Natural killer cell (primary cell): ENCODE measurements at places on chromosomes 6 and 20. TPM values are rescaled to one million over a fixed set of nuclear protein-coding genes. Genes with fewer than 3 reads are reported as not detected.

GRCh38 chr6:158564243-158565121, 4.6 kb downstream of the TMEM181 start:
- H3K36me3 ChIP-seq, result no peaks in the 10 kb centered on the region
- H3K27ac ChIP-seq, result peak overlapping the region; percentile 75
- H3K4me1 ChIP-seq, result peaks cover 92% of the 10 kb centered on the region
- H3K4me3 ChIP-seq, result no peak overlapping the region
- DNase-seq, result peak; percentile 73
- H3K27me3 ChIP-seq, result no peaks in the 10 kb centered on the region

Gene SOX12
- total RNA-seq, result 2.3 TPM

GRCh38 chr6:39936857-39937256, 2.6 kb upstream of the MOCS1 start:
- no peaks in the 10 kb centered on the region for H3K36me3 ChIP-seq
- no peaks in the 10 kb centered on the region for H3K27me3 ChIP-seq
- H3K4me3 ChIP-seq, result no peak overlapping the region
- no peak overlapping the region for H3K27ac ChIP-seq
- H3K4me1 ChIP-seq, result peaks cover 5% of the 10 kb centered on the region

- no peaks in the 10 kb centered on the region for H3K4me1 ChIP-seq
- H3K27me3 ChIP-seq, result no peaks in the 10 kb centered on the region
- no peak overlapping the region for H3K4me3 ChIP-seq
- H3K36me3 ChIP-seq, result peaks cover 23% of the 10 kb centered on the region
- no peak overlapping the region for H3K27ac ChIP-seq
Measured at GRCh38 chr6:149771185-149771584, 21.6 kb downstream of the PCMT1 start.

DNA sequence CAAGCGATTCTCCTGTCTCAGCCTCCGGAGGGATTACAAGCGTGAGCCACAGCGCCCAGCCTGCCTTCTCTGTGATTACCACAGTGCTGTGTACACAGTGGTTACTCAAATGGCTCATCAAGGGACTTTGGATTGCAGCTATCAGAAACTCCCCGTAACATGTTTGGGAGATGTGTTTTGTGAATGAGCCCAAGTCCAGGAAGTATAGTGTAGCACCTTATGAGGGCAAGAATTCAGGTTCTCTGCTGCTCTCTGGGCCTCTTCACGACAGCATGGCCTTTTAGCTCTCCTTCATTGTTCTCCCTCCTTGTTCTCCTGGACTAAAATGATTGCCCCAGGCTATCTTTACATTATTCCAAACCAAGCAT, 34.1 kb upstream of the RPL7L1 start:
- no peaks in the 10 kb centered on the region for H3K4me1 ChIP-seq
- no peak overlapping the region for H3K27ac ChIP-seq
- DNase-seq, result no peak
- peaks cover 12% of the 10 kb centered on the region for H3K36me3 ChIP-seq

DNA sequence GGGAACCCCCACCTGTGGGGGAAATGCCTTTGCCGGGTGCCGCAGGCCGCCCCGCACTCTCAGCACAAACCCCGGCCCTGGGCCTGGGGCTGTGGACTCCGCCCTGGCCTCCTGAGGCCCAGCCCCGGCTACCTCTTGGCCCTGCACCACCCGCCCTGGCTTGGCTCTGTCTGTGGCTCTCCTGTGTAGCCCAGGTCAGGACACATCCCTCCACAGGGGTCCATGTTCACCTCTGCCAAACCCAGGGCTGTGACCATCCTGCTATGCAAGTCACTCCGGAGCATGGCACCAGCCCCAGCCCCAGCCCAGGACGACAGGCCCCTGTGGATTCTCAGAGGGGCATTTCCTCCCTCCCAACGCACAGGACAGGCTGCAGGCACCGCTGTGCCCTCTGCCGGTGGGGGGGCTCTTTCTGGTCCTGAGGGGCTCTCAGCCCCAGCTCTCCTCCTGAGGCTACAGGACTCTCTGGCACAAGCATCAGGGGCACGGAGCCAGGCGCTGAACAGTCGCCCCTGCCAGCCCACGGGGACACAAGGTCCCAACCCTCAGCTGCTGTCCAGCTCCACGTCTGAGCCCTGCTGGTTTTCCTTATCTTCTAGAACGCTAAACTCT, 45.7 kb downstream of the TAF4 start:
- no peak overlapping the region for H3K4me3 ChIP-seq
- H3K27me3 ChIP-seq, result no peaks in the 10 kb centered on the region
- no peak overlapping the region for H3K27ac ChIP-seq
- DNase-seq, result no peak
- H3K36me3 ChIP-seq, result no peaks in the 10 kb centered on the region

DNA sequence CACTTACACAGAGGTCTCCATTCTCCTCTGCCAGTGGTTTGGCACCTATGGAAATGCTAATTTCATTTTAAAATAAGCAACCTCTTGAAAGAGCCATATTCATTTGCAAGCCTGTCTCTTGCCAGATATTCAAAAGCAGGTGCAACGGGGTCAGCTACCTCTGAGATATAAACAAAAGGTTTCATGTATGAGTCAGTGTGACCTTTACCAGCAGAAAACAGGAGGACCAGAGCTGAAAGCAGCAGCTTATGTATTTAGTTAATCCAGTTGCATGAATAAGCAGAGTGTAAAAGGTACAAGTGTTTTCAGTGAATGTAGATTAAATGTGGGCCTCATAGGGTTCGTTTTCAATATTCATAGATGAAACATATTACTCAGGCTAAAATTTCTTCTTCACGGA, 56.0 kb downstream of the TENT5A start:
- no peaks in the 10 kb centered on the region for H3K4me1 ChIP-seq
- no peak overlapping the region for H3K4me3 ChIP-seq
- H3K27me3 ChIP-seq, result no peaks in the 10 kb centered on the region
- H3K36me3 ChIP-seq, result no peaks in the 10 kb centered on the region
- H3K27ac ChIP-seq, result no peak overlapping the region
- no peak for DNase-seq

GRCh38 chr6:168106633-168107005, 27.6 kb upstream of the FRMD1 start:
- H3K36me3 ChIP-seq, result no peaks in the 10 kb centered on the region
- H3K27me3 ChIP-seq, result peaks cover 2% of the 10 kb centered on the region
- H3K4me3 ChIP-seq, result no peak overlapping the region
- DNase-seq, result no peak
- no peak overlapping the region for H3K27ac ChIP-seq

- no peak for DNase-seq
- no peaks in the 10 kb centered on the region for H3K36me3 ChIP-seq
- no peak overlapping the region for H3K4me3 ChIP-seq
- peaks cover 2% of the 10 kb centered on the region for H3K27me3 ChIP-seq
- H3K27ac ChIP-seq, result no peak overlapping the region
- H3K4me1 ChIP-seq, result peaks cover 4% of the 10 kb centered on the region
Measured at GRCh38 chr6:111159633-111160032, 72.3 kb downstream of the SLC16A10 start.

Gene ACSS1
- 67.4 TPM for total RNA-seq

GRCh38 chr20:1296117-1296610, 30.1 kb downstream of the SNPH start:
- DNase-seq, result no peak
- peaks cover 11% of the 10 kb centered on the region for H3K4me1 ChIP-seq
- no peak overlapping the region for H3K27ac ChIP-seq
- H3K4me3 ChIP-seq, result no peak overlapping the region
- H3K27me3 ChIP-seq, result no peaks in the 10 kb centered on the region

Gene HCRTR2
- not detected for total RNA-seq

DNA sequence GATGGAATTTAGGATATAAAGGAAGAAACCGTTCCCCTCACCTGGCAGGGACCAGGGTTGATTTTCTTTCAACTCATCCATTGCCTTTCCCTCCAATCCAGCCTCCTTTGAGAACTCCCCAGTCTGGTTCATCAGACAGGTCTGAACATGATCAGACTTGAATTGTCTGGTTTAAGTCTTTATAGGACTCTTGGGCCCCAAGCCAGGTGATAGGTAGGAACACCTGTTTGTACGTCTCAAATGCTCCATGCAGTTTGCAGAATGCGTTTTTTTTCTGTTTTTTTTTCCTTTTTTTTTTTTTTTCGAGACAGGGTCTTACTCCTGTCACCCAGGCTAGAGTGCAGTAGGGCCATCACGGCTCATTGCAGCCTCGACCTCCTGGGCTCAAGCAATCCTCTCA, 4.1 kb upstream of the CEP250 start:
- no peak overlapping the region for H3K4me3 ChIP-seq
- H3K36me3 ChIP-seq, result no peaks in the 10 kb centered on the region
- no peak overlapping the region for H3K27ac ChIP-seq
- no peaks in the 10 kb centered on the region for H3K27me3 ChIP-seq
- H3K4me1 ChIP-seq, result peaks cover 13% of the 10 kb centered on the region

DNA sequence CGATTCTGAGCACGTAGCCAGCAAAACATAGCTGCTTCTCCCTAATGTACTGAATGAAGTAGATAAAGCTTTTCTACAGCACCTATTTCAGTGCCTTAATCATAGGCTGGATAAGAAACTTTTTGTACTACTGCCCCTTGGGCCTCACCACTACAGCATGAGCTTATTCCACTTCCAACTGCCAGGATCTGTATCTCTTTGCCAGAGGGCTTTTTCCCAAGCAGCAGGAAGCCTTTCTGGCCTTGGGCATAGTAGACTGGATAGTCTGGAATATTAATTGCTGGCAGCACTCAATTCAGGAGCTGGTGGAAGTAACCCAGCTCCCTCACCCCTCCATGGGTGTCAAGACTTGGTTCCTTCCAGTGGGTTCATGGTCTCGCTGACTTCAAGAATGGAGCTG, 43.6 kb downstream of the ANKEF1 start:
- no peak overlapping the region for H3K4me3 ChIP-seq
- no peak overlapping the region for H3K27ac ChIP-seq
- no peak for DNase-seq
- H3K27me3 ChIP-seq, result no peaks in the 10 kb centered on the region

Gene PACRG
- total RNA-seq, result 0.52 TPM
